ENCODE measurements at places on chromosomes 12 and 14. TPM values are rescaled to one million over a fixed set of nuclear protein-coding genes. Genes with fewer than 3 reads are reported as not detected.

The LHX5 gene
- total RNA-seq, result not detected

The SERPINA9 gene
- total RNA-seq, result not detected

The TUBA1B gene
- total RNA-seq, result 5,023 TPM

The PLA2G1B gene
- not detected for total RNA-seq

The TDRD9 gene
- total RNA-seq, result 0.84 TPM

The HOTAIR gene
- not detected for total RNA-seq
